Right cardiac atrium (tissue), 5 donors: ENCODE measurements at places on chromosomes 5 and 9.

DNA sequence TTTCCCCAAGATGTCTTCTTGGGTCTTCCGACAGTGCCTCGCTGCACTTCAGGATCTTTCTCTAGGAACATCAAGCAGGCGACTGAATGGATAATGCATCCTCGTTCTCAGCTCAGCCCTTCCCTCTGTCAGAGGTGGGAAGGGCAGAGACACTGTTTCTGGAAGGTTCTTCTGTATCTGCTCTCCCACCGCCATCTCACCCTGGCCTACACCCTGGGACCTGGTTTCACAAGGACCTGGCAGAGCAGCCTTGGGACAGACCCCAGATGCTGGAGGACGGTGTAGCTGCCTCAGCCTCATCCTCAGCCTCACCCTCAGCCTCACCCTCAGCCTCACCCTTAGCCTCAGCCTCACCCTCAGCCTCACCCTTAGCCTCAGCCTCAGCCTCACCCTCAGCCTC lies 18.5 kb downstream of the MRPL36 start:
- DNase-seq = no peak

GRCh38 chr9:101028346-101029314 lies at the start of gene PLPPR1:
Gene PLPPR1 (plus strand): TSS chr9:101028727.
- peak; percentile 22 for DNase-seq

DNA sequence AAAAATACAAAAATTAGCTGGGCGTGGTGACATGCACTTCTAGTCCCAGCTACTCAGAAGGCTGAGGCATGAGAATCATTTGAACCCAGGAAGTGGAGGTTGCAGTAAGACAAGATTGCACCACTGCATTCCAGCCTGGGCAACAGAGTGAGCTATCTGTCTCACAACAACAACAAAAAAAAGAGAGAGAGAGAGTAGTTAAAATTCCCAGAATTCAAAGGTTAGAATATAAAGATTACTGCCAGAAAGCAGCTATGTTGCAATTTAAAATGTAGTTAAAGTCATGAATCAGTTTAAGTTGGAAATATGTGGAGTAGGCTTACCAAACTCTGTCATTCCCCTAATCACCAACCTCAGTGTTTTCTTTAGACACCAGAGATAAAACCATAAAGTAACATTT lies 58.7 kb upstream of the SUSD1 start:
- DNase-seq = no peak

DNA sequence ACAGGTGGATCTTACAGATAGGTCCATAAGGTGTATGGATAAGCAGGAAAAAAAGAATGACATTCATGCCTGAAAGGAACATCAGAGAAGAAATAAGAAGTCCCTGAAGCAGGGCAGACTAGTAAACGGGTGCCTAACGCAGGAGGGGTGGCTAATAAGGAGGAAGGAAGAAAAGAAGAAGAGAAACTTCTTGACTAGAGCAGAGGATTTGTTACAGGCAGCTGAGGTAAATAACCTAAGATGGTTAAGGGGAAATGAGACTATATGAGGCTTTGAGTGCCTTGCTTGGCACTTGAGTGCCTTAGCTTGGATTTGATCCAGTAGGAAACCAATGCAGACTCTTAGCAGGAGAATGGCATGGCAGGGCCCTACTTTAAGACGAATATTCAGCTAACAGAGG lies 313.5 kb upstream of the PDE4D start:
- no peak for DNase-seq

- no peak for DNase-seq
These were observed 213.9 kb upstream of the TBCA start for GRCh38 chr5:77990020-77990419.

DNA sequence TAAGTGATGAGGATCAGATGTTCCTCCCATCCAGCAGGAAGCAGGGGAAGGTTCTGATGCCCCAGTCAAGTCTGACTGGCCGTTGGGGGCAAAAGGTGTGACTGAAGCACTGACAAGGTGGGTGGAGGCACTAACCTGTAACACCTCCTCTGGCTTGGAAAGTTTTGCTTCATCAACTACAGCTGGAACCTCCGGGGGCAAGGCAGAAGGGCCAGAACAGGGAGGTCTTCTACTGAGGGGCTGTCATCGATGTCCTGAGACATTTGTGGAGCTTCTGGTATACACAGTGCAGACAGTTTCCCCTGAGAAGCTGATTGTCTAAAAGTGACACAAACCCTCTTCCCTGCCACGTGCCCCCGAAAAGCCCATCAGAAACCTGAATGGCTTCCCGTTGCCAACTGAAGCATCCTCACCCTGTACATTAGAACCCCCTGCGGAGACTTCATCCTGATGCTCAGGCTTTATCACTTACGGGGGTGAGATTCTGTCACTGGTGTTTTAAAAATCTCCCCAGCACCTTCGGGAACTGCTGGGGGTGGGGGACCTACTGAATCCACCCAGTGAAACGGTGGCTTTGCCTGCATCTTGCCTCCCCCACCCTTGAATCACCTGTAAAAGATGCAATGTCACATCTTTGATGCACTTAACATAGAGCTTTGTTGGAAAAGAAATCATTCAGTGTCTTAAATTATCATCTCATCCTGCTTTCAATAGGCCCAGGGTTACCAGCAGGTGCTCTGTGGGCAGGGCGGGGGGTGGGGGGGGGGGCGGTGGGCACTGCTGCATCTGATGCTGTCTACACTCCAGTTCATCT lies 24.6 kb downstream of the TRAF1 start:
- no peak for DNase-seq

DNA sequence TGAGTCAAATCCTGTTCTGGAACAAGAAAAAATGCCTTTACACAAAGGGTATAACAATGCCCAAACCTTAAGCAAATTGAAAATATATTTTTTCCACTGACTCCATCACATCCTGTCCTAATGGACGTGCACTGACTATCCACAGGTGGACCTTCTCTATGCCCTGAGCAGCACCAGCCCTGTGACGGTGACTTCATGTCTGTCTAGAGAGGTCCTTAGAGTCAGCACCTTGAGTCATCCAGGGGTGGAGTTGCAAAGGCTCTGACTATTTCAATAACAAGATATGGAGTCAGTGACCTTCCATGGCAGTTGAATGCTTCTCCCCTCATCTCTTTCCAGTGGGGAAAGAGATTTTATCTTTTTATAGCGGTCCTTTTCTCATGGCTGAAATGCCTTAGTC lies 78.0 kb downstream of the YIPF5 start:
- DNase-seq = no peak

DNA sequence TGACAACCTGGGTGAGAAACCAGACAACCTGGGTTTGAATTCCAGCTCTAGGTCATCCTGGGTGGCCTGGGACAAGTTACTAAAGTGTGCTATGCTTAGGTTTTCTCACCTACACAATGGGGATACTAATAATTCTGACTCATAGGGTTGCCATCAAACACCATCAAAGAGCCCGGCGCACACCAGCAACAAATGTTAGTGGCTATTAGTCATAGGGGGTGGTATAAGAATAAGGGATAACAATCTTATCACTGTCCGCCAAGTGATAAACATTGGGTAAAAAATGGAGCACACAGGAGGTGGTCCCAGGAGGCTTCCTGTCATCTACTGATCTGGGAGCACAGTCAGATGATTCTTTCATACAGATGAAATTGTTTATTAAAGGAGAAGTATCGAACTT lies 61.4 kb upstream of the AFAP1L1 start:
- no peak for DNase-seq

DNA sequence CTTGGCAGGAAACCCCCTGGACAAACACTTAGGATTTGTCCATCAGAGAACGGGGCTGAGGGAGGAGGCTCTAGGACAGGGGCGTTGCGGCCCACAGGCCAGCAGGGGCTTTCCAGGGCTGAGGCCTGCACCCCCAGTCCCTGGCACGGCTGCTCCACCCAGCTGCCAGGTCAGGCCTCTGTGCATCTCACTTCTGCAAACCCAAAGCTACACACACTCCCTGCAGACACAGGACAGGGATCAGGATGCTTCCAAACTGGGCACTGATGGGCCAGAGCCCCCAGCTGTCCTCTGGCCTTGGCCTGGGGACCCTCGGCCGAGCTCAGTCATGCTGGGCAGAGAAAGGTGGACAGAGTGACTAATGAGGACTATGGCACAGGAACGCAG lies 106.2 kb upstream of the SARDH start:
- DNase-seq = no peak

DNA sequence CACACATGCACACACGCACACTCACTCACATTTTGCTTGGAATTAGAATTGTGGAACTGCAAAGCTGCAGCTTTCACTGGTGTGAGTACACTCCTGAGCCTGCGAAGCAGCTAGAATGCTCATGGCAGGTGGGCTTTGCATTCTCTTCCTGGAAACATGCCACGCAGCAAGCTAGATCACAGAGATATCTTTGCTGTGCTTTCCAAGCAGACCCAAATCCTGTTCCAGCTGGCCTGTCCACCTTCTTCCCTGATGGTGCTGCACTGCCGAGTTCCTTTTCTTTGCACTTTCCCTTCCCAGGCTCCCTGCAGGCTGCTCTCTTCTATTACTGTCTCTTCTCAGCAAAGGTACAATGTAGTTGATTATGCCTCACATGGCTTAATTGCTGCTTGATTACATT lies 92.7 kb upstream of the CKMT2 start:
- DNase-seq = no peak

DNA sequence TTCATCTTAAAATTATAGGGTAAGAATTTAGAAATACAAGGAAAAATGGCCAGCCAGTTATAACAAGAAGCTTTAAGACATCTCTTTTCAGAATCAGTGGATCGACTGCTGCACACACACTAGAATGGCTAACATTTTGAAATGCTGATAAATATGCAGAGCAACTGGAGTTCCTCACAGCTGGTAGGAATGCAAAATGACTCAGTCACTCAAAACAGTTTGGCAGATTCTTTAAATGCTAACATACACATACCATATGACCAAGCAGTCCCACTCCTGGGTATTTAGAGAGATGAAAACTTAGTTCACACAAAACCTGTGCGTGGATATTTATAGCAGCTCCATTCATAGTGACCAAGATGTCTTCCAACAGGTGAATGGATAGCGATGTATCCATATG lies 23.2 kb upstream of the PSAT1 start:
- DNase-seq = no peak

DNA sequence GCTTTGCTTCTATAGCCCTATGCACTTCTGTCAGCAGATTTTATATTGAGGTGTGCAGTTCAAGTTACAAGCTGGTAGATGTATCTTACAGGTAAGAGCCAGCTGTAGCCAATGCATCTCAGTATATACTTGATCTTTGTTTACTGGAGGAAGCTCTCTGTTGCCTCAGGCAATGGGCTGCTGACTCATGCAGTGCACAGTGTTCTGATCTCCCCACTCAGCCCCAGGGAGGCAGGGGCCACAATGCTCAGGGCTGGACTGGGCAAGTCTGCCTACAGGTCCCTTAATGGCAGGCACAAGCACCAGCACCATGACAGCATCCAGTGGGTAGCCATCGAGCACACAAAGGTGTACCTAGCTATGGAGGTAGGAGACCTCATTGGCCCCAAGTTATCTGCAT lies 178.8 kb upstream of the CDH10 start:
- DNase-seq = no peak

- DNase-seq = no peak
These were observed 106.8 kb downstream of the DMRT2 start for GRCh38 chr9:1156794-1157550.

DNA sequence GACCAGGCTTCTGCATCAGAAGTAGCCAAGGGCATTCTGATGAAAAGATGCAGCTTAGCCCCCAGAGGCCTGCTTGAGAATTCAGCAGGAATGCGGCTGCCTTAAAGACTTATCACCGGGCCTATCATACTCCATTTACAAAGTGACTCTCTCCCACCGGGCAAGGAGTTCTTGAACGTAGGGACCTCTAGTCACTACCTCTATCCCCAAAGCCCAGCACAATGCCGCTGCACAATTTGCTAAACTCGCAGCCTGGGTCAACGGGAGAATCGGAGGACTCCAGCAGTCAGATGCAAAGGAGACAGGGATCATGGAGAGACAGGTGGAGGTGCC lies 661 bp downstream of the PDCL start:
- DNase-seq = no peak

GRCh38 chr9:4555236-4555635 lies 65.0 kb downstream of the SLC1A1 start:
- DNase-seq = no peak

- peak; percentile 85 for DNase-seq
These were observed 7.0 kb downstream of the NOTCH1 start for GRCh38 chr9:136538599-136539426.

- no peak for DNase-seq
These were observed 245.1 kb upstream of the MEF2C start for GRCh38 chr5:89128092-89128491.

GRCh38 chr5:150411245-150411979 lies 1.3 kb downstream of the CD74 start:
- DNase-seq = no peak
